LHCN-M2 (cell line): ENCODE measurements at places on chromosomes 5 and 9. TPM values are rescaled to one million over a fixed set of nuclear protein-coding genes. Genes with fewer than 3 reads are reported as not detected.

The RFK gene
- 33.8 and 36.9 TPM in 2 replicates for total RNA-seq

The ACOT12 gene
- total RNA-seq, result not detected in 2 replicates

The TMEM8B gene
- total RNA-seq, result 2.8 and 3.6 TPM in 2 replicates

The NOL8 gene
- total RNA-seq, result 25.5 and 27.3 TPM in 2 replicates

The MGAT1 gene
- total RNA-seq, result 179 and 197 TPM in 2 replicates

The MCC gene
- total RNA-seq, result 9.2 and 10.7 TPM in 2 replicates

The GFI1B gene
- total RNA-seq, result 0.06 TPM in 1 of 2 replicates, not detected in the other

The BRD9 gene
- 44.7 and 45.8 TPM in 2 replicates for total RNA-seq

The SNCAIP gene
- not detected in 2 replicates for total RNA-seq

The NRG2 gene
- not detected in 2 replicates for total RNA-seq

The SLCO4C1 gene
- not detected in 2 replicates for total RNA-seq

The CCDC112 gene
- 10.2 and 12.4 TPM in 2 replicates for total RNA-seq
